ENCODE measurements at places on chromosomes 3 and 15.
A peak's percentile ranks its signal among the peaks of the same experiment; 100 is the strongest.

DNA sequence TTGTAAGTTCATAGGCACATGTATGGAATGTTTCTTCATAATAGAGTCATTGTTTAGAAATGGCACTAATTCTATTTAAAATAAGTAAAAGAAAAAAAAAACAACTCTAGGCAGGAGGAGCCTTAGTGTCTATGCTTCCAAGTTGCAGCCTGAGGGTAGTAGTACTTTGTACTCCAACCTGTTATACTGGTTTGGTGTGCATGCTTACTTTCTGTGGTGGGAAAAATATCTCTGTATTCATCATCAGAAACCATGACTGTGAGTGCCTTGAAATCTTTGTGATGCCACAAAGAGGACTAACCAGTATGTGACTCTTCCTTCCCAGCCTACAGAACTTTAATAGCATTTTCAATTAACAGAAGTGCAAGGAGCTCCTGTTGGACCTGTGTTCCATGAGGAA is 4.4 kb downstream of the NAALADL2 start:
- DNase-seq, result no peak

DNA sequence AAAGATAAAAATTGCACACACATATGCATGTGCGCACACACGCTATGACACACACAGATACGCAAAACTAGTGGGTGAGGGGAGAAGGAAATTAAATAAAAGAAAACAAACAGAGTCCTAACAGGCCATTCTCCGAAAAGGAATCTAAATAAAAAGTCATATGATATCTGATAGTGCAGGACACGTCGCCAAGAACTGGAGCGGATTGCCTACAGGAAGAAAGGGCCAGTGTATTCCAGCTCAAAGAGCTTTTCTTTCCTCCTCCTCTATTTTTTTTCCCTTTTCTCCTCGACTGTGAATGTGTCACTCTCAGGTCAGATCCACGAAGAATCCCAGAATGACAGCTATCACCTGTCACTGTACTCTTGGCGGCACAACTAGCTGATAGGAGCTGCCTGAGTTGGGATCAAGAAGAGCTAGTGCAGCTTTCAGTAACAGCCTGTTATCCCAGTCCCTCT is 157.8 kb downstream of the TIGIT start:
- DNase-seq, result no peak

DNA sequence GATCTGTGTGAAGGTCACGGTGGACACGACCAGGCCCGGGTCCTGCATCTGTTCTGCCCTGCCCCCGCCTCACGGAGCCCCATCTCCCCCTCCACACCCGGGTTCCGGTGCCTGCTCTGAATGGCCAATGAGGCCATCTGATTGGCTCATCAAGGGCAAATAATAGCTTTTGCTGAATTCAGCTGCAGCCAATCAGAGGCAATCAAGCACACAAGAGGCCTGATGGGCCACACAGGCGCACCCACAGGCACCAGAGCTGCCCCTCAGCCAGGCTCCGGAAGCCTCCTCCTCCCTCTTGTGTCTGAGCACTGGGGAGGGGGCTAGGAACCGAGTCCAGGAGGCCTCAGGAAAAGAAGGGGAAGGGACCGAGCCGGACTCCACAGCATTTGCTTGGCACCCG is 49.5 kb downstream of the CACNA2D2 start:
- no peak for DNase-seq

DNA sequence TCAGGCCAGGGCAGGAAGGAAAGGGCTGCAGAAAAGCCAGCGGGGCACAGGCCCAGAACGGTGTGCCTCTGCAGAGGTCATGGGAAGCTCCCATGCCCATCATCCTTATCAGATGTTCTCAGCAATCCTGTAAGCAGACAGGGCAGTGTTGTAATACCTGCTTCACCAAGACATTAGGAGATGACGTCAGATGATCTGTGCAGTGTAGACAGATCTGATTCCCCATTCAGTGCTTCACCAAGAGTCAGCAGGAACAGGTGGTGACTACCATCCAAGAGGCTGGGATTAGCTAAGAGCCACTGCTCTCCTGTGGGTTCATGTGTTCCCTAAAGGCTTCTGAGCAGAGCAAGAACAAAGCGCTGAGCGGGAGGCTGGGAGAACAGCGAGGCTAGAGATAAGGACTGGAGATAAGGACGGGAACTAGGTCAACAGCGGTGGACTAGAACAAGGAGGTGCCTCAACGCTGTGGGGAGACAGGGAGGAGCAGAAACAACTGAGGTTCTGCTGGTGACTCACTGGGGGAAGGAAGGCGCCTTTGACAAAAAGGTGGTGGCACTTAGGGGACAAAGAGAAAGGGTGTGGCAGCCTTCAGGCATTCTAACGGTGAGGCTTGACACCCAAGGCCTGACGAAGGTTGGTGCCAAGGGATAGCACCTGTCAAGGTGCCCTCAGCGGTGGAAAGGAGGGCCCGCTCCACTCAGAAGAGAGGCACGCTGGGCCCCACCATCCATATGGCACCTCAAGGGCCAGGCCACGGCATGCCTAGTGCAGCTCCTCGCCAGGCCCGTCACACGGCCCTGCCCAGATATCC is 28.4 kb downstream of the CCDC12 start:
- DNase-seq, result no peak

DNA sequence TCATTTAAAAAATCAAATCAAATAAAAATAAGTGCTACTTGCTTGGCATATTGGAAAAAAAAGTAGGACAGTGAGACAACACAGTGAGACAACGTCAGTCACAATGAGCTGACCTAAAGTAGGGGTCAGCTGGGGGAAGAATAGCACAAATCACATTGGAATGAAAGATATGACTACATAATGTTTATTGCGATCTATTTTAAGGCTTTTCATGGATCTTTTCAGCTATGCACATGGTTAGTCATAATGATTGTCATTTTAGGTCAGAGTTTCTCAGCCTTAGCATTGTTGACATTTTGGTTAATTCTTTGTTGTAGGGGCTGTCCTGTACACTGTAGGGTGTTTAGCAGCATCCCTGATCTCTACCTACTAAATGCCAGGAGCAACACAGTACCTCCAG is 44.5 kb downstream of the CMSS1 start:
- no peak for DNase-seq

GRCh38 chr3:70889162-70890019 is 577.0 kb upstream of the MDFIC2 start:
- no peak for DNase-seq

GRCh38 chr3:189455009-189455408 is 176.2 kb upstream of the TP63 start:
- no peak for DNase-seq

GRCh38 chr3:8538913-8539312 is 37.3 kb downstream of the LMCD1 start:
- no peak for DNase-seq

- no peak for DNase-seq
Measured at GRCh38 chr3:98508582-98508981, 11.1 kb downstream of the OR5K2 start.

DNA sequence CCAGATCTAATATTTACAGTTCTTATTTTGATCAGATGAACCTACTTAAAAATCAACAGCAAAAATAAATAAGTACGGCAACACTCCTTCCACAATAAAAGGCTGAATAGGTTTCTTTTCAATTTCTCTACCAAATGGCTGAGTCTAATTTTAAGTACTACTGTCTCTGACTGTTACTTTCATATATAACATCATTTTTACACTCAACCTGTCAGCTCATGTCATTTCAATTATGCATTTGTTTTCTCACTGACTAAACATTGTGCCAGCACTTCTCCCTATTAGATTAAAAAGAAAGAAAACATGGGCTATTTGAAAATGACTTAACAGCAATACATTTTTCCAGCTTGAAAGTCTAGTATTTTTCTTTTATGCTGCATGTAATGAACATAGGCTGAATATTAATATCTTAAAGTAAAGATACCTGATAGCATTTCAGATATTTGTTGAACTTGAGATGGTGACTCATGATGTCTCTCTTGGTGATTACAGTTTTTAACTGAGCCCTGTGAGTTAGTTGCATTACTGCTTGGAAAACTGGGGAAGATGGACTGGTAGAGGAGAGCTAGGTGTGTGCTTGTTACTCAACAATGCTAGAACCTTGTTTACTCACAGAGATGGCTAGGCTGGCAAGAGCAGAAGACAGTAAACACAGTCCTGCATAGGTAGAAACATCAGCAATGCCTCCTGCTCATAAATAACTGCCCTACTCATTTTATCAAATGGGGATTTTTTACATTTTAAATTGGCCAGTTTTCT is 73.9 kb downstream of the PEX5L start:
- DNase-seq, result no peak

GRCh38 chr15:59432389-59432788 is 5.6 kb upstream of the FAM81A start:
- DNase-seq, result no peak

- no peak for DNase-seq
Measured at GRCh38 chr3:170507063-170507462, 78.8 kb downstream of the SLC7A14 start.

- no peak for DNase-seq
Measured at GRCh38 chr3:179716811-179717210, 64.0 kb downstream of the USP13 start.

- DNase-seq, result no peak
Measured at GRCh38 chr15:96728591-96728990, 398.1 kb downstream of the NR2F2 start.

- DNase-seq, result no peak
Measured at GRCh38 chr3:57161915-57162314, 3.2 kb downstream of the IL17RD start.

- DNase-seq, result peak; percentile 9
Measured at GRCh38 chr3:121835465-121835801, 424 bp downstream of the EAF2 start.

- DNase-seq, result no peak
Measured at GRCh38 chr3:15199493-15200105, 6.4 kb upstream of the CAPN7 start.

DNA sequence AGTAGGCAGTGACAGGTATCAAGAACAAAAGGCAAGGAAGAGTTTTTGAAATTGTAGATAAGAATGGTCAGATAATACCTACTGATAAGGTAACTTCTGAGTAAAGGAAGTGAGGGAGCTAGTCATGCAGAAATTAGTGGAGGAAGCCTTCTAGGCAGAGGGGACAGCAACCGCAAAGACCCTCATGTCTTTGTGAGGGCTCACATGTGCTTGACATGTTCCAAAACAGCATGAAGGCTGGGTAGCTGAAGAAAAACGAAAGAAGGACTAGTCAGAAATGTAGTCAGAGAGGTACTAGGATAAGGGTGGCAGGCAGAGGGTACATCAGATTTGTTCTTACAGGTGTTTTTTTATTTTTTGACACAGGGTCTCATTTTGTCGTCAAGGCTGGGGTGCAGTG is 5.3 kb downstream of the SIN3A start:
- DNase-seq, result no peak

GRCh38 chr3:31331278-31331677 is 201.4 kb upstream of the STT3B start:
- no peak for DNase-seq

- DNase-seq, result no peak
Measured at GRCh38 chr3:33299395-33300081, 22.3 kb downstream of the FBXL2 start.

DNA sequence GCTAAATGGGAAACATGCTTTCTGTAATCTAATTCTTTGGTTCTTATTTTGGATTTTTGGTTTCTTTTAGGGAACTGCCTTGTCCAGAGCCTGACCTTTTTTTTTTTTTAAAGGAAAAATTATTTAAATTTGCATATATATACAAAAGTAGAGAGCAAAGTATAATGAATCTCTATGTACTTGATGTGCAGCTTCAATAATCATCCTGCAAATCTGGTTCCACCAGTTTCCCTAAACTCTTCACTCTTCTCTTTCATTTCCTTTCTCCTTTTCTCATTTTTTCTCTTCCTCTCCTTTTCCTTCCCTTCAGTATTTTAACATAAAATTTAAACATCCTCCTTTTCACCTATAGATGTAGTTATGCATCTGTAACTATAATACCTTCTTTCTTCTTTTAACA is 82.5 kb downstream of the USP13 start:
- no peak for DNase-seq

DNA sequence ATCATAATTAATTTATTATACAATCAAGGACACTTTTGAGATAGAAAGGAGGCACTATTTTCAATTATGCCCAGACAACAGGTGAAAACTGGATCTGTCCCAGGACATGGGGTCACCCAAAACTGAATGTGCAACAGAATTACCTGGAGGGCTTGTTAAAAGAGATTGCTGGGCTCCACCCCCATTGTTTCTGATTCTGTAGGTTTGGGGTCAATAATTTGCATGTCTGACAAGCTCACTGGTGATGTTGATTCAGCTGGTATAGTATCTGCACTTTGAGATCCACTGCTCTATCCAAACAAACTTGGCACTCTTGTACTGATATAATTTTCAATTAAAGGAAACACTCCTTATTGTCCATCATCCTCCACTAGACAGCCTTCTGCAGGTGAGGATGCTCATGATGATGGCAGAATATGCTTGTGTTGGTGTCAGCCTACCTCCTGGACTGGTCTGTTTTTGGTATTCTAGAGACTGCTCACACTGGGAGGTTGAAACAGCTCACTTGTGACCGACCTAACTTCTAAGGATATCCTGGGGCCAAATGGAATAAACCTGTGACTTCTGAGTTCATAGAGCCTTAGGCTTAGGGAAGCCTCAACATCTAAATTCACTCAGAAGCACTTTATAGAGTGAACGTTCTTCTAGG is 2.2 kb downstream of the P2RY14 start:
- no peak for DNase-seq

DNA sequence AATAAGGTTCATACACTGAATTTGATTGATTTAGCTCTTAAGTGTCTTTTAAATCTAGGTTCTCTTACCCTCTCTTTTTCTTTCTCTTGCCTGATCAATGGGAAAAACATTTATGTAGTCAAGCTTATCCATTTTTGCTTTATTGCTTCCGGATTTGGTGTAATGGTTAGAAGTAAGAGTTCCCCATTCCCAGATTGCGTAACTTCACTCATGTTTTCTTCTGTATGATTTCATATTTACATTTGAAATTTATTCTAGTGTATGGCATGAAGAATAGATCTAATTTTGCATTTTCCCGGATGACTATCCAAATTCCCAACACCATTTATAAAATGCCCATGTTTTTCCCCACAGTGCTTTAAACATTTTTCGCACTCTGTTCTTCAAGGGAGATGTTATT is 27.9 kb upstream of the SV2B start:
- no peak for DNase-seq

- DNase-seq, result no peak
Measured at GRCh38 chr3:117192888-117193287, 483.3 kb downstream of the TUSC7 start.

GRCh38 chr3:3053974-3054373 is 56.2 kb downstream of the IL5RA start:
- DNase-seq, result no peak

DNA sequence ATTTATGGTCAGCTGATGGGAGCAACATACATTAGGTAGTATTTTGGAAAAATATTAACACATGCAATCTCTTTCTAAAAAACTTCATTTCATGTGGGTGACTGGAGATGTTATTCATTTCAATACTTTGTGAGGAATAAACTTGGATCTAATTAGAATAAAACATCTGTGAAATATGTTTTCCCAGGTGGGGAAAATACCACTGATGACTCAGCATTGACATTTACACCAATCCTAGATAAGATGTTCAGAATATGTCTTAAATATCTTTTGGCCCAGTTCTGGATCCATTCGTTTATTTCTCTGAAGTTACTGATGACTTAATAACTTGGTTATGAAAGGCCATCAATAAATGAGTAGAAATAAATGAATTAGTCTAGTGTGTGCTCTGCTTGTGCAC is 247.6 kb downstream of the CHST2 start:
- no peak for DNase-seq

GRCh38 chr3:157147099-157147803 is 12.7 kb downstream of the CCNL1 start:
- DNase-seq, result no peak
